ENCODE measurements at places on chromosomes 4 and X. TPM values are rescaled to one million over a fixed set of nuclear protein-coding genes. Genes with fewer than 3 reads are reported as not detected.

SHROOM2 gene
- total RNA-seq, result 0.22 TPM

UGT2B17 gene
- total RNA-seq, result not detected

GRCh38 chr4:129335818-129336217 lies 239.9 kb downstream of the C4orf33 start:
- no peak overlapping the region for H3K27ac ChIP-seq
- no peaks in the 10 kb centered on the region for H3K4me1 ChIP-seq
- no peak overlapping the region for H3K4me3 ChIP-seq
- H3K27me3 ChIP-seq, result 0 out of 2 replicates have a peak, but pooled peaks cover 8% of the 10 kb centered on the region
- DNase-seq, result no peak

RPS6KA6 gene
- total RNA-seq, result 5.4 TPM

GRCh38 chrX:6498324-6498723 lies 36.6 kb downstream of the VCX3A start:
- H3K4me3 ChIP-seq, result no peak overlapping the region
- H3K27ac ChIP-seq, result no peak overlapping the region
- no peak for DNase-seq
- no peaks in the 10 kb centered on the region for H3K27me3 ChIP-seq
- H3K36me3 ChIP-seq, result no peaks in the 10 kb centered on the region

PNMA3 gene
- not detected for total RNA-seq

GC gene
- not detected for total RNA-seq

DNA sequence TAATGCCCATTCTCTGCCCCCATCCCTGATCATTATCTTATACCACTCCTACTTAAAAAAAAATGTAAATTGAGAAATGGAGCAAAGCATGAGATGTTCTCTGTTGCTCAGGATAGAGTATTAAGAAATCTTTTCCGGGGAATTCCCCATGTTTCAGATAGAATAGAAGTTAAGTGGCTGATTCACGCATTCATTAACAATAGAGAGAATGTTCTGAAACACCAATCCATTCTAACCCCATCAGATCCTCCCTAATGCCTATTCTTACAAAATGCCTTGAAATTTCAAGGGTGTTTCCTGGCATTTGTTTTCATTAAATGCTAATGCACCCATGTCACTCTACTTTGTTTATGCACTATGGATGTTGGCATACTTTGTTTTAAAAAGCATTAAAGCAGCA lies 101.1 kb downstream of the AREG start:
- peak overlapping the region; percentile 90 for H3K27ac ChIP-seq
- peak; percentile 87 for DNase-seq
- H3K4me1 ChIP-seq, result peaks cover 51% of the 10 kb centered on the region
- H3K36me3 ChIP-seq, result no peaks in the 10 kb centered on the region

GRCh38 chrX:55056820-55057674 lies 17.8 kb upstream of the PAGE2B start:
- peak overlapping the region; percentile 41 for H3K4me3 ChIP-seq
- peak; percentile 47 for DNase-seq
- H3K27ac ChIP-seq, result no peak overlapping the region
- no peaks in the 10 kb centered on the region for H3K36me3 ChIP-seq
- H3K27me3 ChIP-seq, result no peaks in the 10 kb centered on the region
- H3K4me1 ChIP-seq, result no peaks in the 10 kb centered on the region

QRFPR gene
- not detected for total RNA-seq

- DNase-seq, result no peak
- no peaks in the 10 kb centered on the region for H3K27me3 ChIP-seq
- peaks cover 35% of the 10 kb centered on the region for H3K4me1 ChIP-seq
These were observed 48.3 kb upstream of the CBR4 start for GRCh38 chr4:169058312-169058711.

IQSEC2 gene
- 10.2 TPM for total RNA-seq

ETNPPL gene
- not detected for total RNA-seq

- no peak overlapping the region for H3K4me3 ChIP-seq
- H3K27ac ChIP-seq, result no peak overlapping the region
- H3K4me1 ChIP-seq, result peaks cover 7% of the 10 kb centered on the region
- no peaks in the 10 kb centered on the region for H3K36me3 ChIP-seq
- no peaks in the 10 kb centered on the region for H3K27me3 ChIP-seq
- DNase-seq, result peak; percentile 27
These were observed 174.8 kb upstream of the KLF3 start for GRCh38 chr4:38489011-38489861.

AASDH gene
- total RNA-seq, result 8.6 TPM

DNA sequence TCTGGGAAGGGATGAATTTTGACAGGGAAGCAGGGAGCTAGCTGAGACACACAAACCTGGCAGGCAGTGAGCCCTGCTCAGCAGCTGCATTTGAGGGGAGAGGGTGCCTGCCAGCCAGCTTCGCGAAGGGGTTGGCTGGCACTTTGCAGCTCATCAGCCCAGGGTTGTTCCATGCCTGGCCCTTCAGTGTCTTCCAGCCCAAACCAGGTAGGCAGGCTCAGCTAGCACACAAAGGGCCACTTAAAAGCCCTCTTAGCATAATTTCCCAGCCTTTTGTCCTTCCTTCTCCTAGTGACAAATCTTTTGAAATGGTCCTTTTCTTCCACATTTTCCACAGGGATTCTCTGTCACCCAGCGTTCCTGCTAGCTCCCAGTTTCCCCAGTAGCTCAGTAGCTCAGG lies 4.3 kb upstream of the FRMPD3 start:
- H3K4me3 ChIP-seq, result no peak overlapping the region
- no peaks in the 10 kb centered on the region for H3K36me3 ChIP-seq
- H3K4me1 ChIP-seq, result no peaks in the 10 kb centered on the region
- no peak for DNase-seq
- no peak overlapping the region for H3K27ac ChIP-seq

IL3RA gene
- total RNA-seq, result not detected
